ENCODE measurements at places on chromosomes 4 and X. TPM values are rescaled to one million over a fixed set of nuclear protein-coding genes. Genes with fewer than 3 reads are reported as not detected.

NEXMIF gene
- total RNA-seq: not detected

GNRHR gene
- not detected for total RNA-seq

SLC4A4 gene
- 2.4 TPM for total RNA-seq

MAGEA2B gene
- total RNA-seq: not detected

MBNL3 gene
- 10.2 TPM for total RNA-seq

ARFIP1 gene
- total RNA-seq: 55.5 TPM

PPEF2 gene
- not detected for total RNA-seq

LETM1 gene
- 51.1 TPM for total RNA-seq
